AG09309 (cell line): ENCODE measurements at places on chromosomes 6 and 20.

DNA sequence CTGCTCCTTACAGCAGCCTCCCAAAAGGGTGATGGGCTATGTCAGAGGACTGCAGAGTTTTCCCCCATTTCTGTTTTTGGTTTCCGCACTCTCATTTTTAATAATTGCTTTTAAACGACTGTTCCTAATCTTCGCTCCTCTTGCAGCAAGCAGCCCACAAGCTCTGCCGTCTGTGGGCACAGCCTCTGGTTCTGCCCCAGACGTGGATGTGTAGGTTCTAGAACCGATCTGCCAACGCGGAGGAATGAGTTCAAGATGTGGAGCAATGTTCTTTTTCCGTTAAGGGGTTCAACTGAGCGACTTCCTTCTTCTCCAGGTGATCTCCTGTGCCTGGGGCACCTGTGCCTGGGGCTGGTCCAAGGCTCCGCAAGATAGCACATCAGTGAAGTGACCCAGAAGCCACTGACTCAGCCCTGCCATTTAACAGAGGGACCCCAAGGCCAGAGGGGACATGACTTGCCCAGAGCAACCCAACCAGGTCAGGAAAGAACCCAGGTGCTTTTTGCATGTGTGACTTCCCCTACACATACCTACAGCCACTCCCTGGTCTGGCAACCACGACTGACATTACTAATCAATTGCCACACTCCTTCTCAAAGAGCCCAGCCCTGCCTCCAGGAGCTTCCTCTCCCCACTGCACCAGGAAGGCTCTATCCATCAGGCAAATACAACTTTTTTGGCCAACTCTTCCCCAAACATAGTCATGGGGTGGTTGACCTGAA, 22.7 kb downstream of the PMEPA1 start:
- DNase-seq = no peak

GRCh38 chr6:123118811-123119210, 122.8 kb downstream of the CLVS2 start:
- no peak for DNase-seq

GRCh38 chr20:64101731-64102621, 5.4 kb downstream of the NPBWR2 start:
- DNase-seq = no peak

GRCh38 chr20:41418739-41419293, 52.2 kb upstream of the EMILIN3 start:
- no peak for DNase-seq

- no peak for DNase-seq
These were observed 97.9 kb upstream of the MTHFD1L start for GRCh38 chr6:150767571-150768018.

DNA sequence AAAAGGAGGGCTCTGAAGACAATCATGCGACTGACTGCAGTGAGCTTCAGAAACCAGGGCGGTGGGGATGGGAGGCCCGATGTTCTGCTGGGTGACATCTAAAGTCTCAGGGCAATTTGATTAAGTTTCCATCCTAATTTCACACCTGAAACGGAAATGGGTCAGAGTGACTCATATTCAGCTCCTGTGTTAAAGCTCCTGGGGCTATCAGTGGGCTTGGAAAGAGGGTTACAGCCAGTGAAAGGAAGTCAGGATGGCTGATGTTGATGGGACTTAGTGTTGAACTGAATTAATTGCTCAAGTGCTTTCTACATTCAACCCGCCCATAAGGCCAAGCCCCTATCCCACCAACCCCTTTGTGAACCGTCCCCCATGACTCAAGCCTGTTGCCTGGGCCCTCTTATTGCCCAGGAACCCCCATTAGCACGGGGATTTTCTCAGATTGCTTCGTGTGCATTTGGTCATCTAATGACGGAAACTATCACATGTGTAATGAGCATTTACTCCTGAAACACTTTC, 47.1 kb upstream of the TBC1D7 start:
- no peak for DNase-seq

- DNase-seq = no peak
These were observed 2.7 kb downstream of the SRF start for GRCh38 chr6:43173591-43174262.

DNA sequence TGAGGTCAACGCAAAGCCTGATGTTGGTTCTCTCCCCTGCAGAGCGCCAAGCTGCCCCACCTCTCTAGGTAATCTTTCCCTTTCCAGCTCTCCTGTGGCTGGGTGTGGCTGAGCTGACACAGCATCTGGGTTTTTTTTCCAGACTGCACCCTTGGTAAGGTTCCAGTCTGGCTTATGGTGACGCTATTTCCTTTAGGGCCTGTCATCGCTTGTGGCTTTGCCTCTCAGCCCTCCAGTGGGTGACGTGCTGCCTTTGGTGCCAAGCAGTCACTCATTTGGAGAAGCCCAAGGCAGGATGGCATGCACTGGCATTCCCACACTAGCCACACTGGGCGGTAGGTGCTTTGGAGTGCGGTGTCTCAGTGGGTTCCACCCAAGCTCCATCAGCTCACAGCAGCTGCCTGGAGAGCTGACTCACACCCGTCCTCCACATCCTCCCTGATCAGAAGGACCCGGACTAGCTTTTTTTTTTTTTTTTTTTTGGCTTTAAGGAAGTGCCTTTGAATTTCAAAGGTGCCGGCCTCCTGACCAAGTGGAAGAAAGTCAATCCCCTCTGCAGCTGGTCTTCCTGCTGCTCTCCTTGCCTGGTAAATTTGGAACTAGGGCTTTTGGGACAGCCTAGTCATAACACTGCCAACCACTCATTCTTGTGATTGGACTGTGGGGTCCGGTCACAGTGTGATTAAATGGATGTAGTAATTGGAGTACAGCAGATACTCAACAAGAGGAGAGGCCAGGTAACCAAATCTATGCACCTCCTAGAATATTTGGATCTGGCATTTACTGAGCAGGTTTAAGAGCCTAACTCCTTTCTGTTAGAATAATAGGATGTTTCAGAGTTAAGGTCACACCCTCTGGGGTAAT, 153.6 kb downstream of the CD83 start:
- peak; percentile 81 for DNase-seq

- DNase-seq = no peak
These were observed 223.2 kb upstream of the BTBD3 start for GRCh38 chr20:11694467-11694866.

GRCh38 chr6:16244869-16245451, 6.6 kb downstream of the GMPR start:
- no peak for DNase-seq
